ENCODE measurements at places on chromosomes 2 and 18. TPM values are rescaled to one million over a fixed set of nuclear protein-coding genes. Genes with fewer than 3 reads are reported as not detected.

DNA sequence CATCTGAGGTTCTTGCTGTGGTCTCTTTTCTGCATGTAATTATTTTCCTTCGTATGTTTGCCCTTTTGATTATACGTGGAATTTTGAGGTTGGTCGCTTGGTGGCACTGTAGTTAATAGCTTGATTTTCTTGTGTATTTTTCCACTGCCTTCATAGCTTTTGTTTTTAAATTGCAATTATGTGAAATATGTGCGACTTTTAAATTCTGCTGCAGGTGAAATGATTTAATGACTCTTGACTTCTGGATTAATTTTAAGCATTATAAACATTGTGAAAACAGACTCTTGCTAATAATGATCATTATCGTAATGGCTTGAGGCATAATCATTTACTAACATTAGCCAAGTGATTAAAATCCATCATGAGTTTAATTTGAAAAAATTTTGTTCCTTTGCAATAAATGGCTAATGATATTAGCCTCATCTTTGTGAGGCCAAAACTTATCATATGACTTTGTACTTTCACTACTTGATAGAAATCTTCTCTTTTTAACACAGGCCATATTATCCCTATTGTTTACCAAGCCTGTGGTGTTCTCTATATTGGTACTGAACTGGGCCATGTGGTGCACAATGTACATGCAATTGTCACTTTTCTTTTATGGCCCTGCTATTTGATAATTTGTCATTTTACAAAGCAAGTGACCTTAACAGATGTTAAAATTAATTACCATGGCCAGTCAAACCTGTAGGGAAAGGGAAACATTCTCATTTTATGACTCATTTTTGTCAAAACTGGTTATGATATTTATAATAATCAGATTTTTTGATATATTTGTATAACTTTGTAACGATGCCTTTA, 62.8 kb upstream of the NEUROD1 start:
- no peak for DNase-seq
- H3K27ac ChIP-seq = no peak overlapping the region
- H3K27me3 ChIP-seq = peaks cover 12% of the 10 kb centered on the region
- H3K4me1 ChIP-seq = no peaks in the 10 kb centered on the region
- no peaks in the 10 kb centered on the region for H3K36me3 ChIP-seq

GRCh38 chr2:29212009-29212408, 96.8 kb downstream of the CLIP4 start:
- no peak overlapping the region for H3K27ac ChIP-seq
- no peaks in the 10 kb centered on the region for H3K4me1 ChIP-seq
- H3K4me3 ChIP-seq = no peak overlapping the region
- no peaks in the 10 kb centered on the region for H3K27me3 ChIP-seq
- no peak for DNase-seq

DNA sequence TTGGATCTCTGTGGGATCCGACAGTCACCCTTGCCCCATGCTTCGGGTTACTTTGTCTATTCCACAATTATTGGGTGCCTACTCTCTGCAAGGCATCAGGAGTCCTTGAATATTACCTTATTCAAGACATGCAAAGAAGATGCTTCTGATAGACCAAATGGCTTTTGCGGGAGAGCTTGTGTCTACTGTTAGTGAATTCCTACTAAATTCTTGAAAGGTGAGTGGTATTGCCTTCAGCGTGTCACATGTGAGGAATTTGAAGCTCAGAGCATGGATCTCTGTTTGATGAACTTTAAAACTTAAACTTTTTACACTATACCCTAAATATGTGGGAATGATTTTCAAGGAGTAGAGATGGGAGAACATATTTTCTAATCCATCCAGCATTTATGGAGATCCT, 184.4 kb downstream of the LTBP1 start:
- no peak overlapping the region for H3K4me3 ChIP-seq
- no peak overlapping the region for H3K27ac ChIP-seq
- no peak for DNase-seq
- H3K27me3 ChIP-seq = peaks cover 5% of the 10 kb centered on the region
- H3K4me1 ChIP-seq = no peaks in the 10 kb centered on the region

DNA sequence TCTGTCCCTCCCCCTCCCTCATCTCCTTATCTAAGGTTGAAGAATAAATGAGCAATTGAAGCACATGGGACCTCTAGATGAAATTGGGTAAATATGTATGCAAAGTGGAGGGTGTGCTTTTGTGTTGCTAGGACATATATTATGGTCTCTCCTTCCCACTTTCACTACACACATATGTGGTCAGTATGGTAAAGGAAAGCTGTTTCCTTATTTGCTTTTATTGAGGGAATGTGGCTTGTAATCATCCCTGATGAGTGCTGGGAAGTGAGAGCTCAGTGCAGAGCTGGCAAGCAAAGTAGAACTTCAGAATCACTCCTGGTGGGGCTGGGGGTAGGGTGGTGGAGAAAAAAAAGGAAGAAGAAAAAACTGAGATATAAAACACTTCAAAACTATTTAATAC, 189.9 kb upstream of the ATP5MC3 start:
- DNase-seq = no peak
- peaks cover 8% of the 10 kb centered on the region for H3K27me3 ChIP-seq
- no peaks in the 10 kb centered on the region for H3K36me3 ChIP-seq
- no peak overlapping the region for H3K4me3 ChIP-seq
- no peak overlapping the region for H3K27ac ChIP-seq

Gene MREG
- total RNA-seq = 9.2 TPM

Gene DLX2
- 0.20 TPM for total RNA-seq
